A673 (cell line): ENCODE measurements at places on chromosomes 3 and 15. TPM values are rescaled to one million over a fixed set of nuclear protein-coding genes. Genes with fewer than 3 reads are reported as not detected.

The FANCD2OS gene
- total RNA-seq = not detected in 2 replicates

The JAGN1 gene
- 38.1 and 38.8 TPM in 2 replicates for total RNA-seq

The GUCA1C gene
- not detected in 2 replicates for total RNA-seq

The UROC1 gene
- not detected in 2 replicates for total RNA-seq

The PLCD1 gene
- 1.1 and 4.1 TPM in 2 replicates for total RNA-seq

The ALG3 gene
- 68.5 and 68.8 TPM in 2 replicates for total RNA-seq

The LDHAL6B gene
- not detected in 2 replicates for total RNA-seq

The SLC2A2 gene
- not detected in 2 replicates for total RNA-seq

The LRRC2 gene
- 0.24 and 0.28 TPM in 2 replicates for total RNA-seq

The UACA gene
- 26.9 and 27.7 TPM in 2 replicates for total RNA-seq

The GOLGA8T gene
- not detected in 2 replicates for total RNA-seq

The DUOXA2 gene
- not detected in 2 replicates for total RNA-seq

The PIGZ gene
- 0.68 and 0.69 TPM in 2 replicates for total RNA-seq

The RNU5B-1 gene
- total RNA-seq = not detected in 2 replicates

The GNAT1 gene
- total RNA-seq = not detected in 2 replicates
